Stimulated activated CD4-positive, alpha-beta T cell treated with anti-CD3 and anti-CD28 coated beads, Interleukin-15, amount 100 ng/mL, for 1 hour (primary cell): ENCODE measurements at places on chromosomes 11 and 22.

- DNase-seq, result no peak
These were observed 63.2 kb downstream of the ETS1 start for GRCh38 chr11:128524172-128524571.

DNA sequence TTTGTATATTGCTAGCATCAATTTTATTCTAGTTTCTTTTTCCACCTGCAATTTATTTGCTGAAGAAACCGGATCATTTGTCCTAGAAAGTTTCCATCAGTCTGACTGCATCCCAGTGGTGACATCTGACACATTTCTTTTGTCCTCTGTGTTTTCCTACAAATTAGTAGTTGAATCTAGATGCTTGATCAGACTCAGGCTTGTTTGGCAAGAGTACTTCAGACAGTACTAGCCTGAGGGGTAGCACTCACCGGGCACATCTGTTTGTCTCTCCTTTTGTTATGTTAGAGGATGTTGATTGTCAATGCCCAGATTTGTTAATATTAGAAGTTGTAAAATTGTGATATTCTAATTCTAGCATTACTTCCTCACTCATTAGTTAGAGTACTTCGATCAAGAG lies 204.8 kb downstream of the SWAP70 start:
- DNase-seq, result no peak

DNA sequence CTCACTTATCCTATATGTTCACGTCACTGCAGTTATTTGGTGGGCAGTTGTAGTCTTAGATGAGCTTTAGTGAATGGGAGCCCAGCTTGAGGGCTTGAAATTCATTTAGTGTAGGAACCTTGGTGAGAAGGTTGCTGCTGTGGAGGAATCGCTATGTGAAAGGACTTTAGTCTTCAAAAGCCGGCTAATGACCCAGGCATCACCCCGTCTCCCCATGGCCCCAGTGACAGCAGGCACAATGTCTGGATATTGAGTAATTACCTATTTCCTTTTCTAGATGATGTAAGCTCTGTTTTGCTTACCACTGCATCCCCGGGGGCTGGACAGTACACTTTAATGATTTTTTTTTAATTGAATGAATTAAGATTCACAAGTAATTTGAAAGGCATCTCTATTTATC lies 283.2 kb downstream of the ST3GAL4 start:
- no peak for DNase-seq

DNA sequence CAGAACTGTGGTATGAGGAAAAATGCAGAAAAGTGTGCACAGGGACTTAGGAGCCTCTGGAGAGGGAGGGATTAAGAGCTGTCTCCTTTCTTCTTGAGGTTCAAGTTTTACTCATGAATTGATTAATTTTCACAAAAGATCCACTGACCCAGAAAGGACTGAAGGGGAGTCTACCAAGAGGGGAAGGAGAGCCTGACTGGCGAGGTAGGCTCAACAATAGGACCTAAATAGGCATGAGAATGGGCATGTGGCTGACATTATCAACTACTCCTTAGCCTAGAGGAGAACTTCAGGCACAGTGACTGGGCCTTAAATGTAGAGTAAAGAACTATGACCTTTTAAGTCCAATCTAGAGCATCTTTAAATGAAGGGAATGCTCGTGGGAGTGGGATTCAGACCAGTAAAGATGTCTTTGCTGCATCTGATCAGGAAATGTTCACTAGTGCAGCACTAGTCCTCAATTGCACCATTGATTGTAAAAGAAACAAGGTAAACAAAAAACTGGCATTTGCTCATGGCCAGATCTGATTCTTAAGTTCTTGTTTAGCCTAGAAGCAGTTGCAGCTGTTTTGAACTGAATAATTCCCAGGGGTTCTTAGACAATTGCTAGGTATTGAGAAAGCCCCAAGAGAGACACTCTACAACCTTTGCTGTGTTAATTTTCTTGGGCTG lies 135.6 kb downstream of the RAB38 start:
- DNase-seq, result no peak

DNA sequence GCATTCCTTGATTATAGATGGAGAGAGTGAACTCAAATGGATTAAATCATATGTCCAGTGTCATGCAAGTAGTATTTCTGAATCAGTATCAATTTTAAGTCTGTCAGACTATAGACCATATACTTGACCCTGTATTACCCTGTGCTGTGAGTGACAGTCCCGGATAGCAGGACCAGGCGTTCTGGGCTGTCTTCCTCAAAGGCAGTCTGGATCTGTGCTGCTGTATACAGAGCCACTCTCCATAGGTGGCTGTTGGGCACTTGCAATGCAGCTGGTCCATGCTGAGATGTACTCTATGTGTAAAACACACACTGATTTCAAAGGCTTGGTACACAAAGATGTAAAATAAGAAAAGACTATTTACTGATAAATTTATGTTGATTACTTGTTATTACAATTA lies 294.3 kb downstream of the OPCML start:
- DNase-seq, result no peak

DNA sequence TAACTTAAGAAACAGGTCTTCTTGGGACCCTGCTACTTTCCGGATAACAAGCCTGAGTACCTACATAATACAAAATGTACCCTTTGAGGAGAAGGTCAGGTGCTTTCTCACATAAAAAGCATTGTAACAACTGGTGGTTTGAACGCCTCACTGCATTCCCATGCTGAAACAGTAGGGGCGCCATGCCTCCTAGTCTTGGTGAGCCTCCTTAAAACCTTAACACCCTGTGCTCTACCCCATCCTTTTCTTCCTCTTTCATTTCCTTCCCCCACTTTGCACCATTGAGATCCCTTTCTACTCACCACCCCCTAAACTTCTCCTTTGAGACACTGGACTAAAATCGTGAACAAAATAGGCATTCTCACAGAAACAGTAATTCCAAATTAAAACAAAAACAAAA lies 729.3 kb downstream of the NTM start:
- no peak for DNase-seq

- DNase-seq, result no peak
These were observed 13.7 kb downstream of the COA4 start for GRCh38 chr11:73862986-73863385.

DNA sequence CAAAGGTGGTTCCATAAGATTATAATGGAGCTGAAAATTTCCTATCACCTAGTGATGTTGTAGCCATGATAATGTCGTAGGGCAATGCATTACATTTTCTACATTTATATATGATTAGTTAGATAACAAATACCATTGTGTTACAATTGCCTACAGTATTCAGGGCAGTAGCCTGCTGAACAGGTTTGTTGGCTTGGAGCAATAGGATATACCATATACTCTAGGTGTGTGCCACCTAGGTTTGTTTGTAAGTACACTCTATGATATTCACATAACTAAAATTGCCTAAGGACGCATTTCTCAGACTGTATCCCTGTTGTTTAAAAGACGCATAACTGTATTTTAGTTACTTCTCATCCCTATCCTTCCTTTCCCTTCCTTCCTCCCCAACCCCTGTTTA lies 13.6 kb downstream of the PLEKHB1 start:
- no peak for DNase-seq

DNA sequence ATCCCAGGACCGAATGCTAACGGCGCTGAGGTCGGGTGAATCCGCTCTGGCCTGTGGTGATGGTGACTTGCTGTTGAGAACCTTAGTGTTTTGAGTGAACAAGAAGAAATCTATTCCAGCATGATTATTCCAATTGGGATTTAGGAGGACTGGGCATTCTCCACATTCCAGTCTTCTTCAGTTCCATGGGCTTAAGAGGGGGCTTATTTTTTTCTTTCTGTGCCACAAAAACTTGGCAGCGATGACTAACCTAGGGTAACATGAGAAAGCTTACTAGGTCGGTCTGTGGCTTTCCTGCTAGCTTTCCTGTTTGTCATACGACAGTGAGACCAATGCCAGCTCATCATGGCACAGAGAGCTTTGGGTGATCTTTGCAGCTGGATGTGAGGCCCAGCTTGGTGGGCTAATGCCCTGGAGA lies 62.9 kb upstream of the ATXN10 start:
- no peak for DNase-seq

GRCh38 chr11:46902694-46903093 lies 15.7 kb downstream of the LRP4 start:
- no peak for DNase-seq

DNA sequence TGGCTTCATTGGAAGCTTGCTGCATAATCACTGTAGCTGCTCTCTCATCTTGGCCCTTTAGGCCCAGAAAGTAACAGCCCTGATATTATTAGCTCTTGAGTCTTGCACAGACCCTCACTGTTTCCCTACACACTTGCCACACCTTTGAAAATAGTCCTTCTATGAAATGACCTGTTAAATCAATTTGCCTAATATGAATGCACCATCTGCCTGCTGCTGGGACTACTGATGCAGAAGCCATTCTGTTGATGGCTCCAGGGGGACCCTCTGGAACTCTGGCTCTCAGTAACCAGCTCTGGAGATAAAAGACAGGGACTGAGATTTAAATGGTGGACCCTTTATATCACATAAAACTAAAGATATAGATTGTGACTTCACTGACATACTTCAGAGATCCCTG lies 14.7 kb upstream of the AMPD3 start:
- DNase-seq, result no peak

GRCh38 chr11:79956061-79956460 lies 515.2 kb upstream of the TENM4 start:
- no peak for DNase-seq

DNA sequence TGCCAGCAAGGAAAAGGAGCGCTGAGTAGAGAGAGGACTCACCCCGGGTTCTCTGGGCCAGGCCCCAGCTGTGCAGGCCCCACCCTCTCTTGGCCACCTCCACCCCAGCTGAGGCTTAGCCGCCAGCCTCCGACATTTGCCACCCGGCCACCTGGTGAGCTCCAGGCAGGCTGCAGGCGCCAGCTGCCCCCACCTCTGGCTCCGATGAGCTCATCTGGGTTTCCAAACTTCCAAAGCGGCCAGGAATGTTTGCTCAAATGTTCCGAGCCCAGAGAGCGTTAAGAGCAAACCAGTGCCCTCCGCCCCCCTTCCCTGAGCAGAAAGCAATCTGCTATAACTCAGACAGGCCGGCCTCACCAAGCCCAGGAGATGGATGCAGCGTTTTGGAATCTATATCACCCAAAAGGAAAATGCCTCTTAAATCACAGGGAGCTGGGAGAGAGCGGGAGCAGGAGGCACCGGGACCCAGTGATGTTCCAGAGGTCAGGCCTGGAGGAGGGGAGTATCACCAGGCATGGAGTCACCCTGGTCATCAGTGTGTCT lies 9.1 kb upstream of the MN1 start:
- DNase-seq, result no peak

DNA sequence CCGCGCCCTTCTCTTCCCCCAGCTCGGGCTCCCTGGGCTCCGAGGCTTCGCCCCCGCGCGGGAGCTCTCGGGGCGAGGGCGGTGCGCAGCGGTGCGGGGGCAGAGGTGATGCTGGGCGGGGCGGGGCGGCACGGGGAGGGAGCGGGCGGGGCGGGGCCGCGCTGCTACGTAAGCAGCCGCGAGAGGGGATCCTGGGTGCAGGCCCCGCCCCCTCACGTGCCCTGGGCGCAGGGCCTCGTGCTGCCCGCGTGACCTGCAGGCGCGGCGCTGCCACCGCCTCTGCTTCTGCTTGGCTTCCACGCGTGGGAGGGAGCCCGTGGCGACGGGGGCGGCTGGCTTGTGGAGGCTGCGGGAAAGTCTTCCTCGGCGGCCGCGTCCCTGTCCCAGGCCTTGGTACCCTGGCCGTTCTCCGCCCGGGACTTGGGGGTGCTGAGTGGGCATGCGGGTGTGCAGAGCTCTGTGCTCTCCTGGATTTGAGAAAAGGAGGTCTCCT lies 132.6 kb upstream of the HSD17B12 start:
- no peak for DNase-seq

GRCh38 chr11:28773606-28774005 lies 665.4 kb downstream of the METTL15 start:
- no peak for DNase-seq

DNA sequence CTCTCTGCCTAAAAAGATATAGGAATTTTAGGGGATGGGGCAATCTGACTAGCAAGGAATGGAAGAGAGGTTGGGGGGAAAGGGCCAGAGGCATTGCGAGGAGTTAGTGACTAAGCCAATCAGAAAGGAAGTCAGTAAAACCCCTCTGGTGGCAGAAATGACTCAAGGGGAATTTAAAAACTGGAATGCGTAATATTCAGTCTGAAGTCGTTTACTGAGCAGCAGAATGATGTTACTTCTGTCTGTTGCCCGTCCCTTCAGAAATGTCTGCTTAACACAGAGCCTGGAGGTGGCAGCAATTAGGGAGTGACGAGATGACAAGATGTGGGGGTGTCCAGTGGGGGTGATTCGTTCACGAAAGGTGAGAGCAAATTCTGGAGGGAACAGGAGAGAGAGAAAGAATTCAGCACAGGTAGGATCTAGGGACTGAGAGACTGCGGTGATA lies 107.7 kb upstream of the CLMP start:
- no peak for DNase-seq

DNA sequence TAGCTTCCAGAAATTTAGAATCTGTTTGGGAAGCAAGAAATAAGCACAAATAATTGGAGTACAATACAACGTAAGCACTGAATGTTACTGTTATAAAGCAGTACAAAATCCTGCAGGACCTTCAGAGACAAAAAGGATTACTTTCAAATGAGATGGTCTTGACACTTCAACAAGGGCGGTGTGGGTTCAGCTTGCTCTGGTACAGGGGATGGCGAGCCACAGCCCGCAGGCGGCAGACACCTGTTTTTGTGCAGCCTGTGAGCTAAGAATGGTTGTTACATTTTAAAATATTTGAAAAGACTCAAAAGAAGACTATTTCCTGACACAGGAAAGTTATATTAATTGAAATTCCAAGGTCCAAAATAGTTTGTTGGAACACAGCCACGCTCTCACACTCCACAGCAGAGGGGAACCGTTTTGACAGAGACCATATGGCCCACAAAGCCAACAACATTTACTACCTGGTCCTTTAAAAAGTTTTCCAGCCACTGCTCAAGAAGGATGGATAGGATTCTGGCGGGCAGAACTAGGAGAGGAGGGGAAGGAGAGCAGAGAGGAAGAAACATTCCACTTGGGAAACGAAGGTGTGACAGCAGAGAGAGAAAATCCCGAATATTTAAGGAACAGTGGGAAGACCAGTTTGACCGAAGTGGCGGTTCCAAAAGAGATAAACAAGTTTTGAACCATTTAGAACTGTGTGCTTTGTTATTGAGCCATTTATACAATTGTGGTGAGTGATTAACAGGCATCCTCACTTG lies 6.3 kb downstream of the PRDM10 start:
- DNase-seq, result no peak

GRCh38 chr11:7467652-7468051 lies 17.7 kb upstream of the OLFML1 start:
- DNase-seq, result no peak

DNA sequence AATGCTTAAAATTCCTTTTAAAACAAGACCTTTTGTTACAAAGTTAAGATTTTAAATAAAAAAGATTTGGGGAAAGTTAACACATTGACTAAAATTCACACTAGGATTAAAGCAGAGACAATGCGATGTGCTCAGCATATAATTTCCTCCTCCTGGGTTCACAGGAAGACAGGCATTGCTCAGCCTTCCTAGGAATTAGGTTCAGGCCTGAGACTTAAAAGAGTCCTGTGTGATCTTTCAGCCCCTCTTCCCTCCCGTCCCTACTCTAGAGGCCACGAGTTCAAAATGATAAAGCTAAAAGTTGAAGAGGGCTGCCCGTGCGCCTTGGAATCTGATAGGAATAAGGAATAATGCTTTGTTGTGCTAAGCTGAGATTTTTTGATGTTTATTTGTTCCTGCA lies 218.6 kb downstream of the KIRREL3 start:
- no peak for DNase-seq
